ENCODE measurements at places on chromosomes 2 and 18. TPM values are rescaled to one million over a fixed set of nuclear protein-coding genes. Genes with fewer than 3 reads are reported as not detected.

Gene UGT1A3
- not detected for polyA plus RNA-seq

Gene FAP
- polyA plus RNA-seq, result 2.5 TPM

Gene RIT2
- 0.20 TPM for polyA plus RNA-seq

Gene SFT2D3
- polyA plus RNA-seq, result 8.5 TPM

Gene GPR155
- polyA plus RNA-seq, result 10.3 TPM

Gene SERPINB10
- polyA plus RNA-seq, result not detected

Gene PPP4R3B
- 22.8 TPM for polyA plus RNA-seq

Gene EFR3B
- 2.1 TPM for polyA plus RNA-seq

Gene TMEM185B
- 17.6 TPM for polyA plus RNA-seq

Gene SP140
- polyA plus RNA-seq, result 0.84 TPM

Gene ASB18
- not detected for polyA plus RNA-seq

Gene SCN3A
- 2.5 TPM for polyA plus RNA-seq

Gene TXNDC9
- polyA plus RNA-seq, result 10.5 TPM

Gene CENPA
- polyA plus RNA-seq, result 0.56 TPM

Gene PKDCC
- polyA plus RNA-seq, result 90.4 TPM

Gene CIB4
- polyA plus RNA-seq, result 5.3 TPM

Gene FEV
- 3.5 TPM for polyA plus RNA-seq

Gene BIN1
- polyA plus RNA-seq, result 97.5 TPM

Gene PLEKHH2
- polyA plus RNA-seq, result 3.0 TPM

Gene SCN9A
- polyA plus RNA-seq, result 1.1 TPM

Gene STPG4
- polyA plus RNA-seq, result 0.24 TPM

Gene KIAA2012
- polyA plus RNA-seq, result 0.09 TPM

Gene MOGAT1
- polyA plus RNA-seq, result 0.20 TPM

Gene LRRTM4
- 0.07 TPM for polyA plus RNA-seq

Gene UGT1A5
- polyA plus RNA-seq, result not detected

Gene LHCGR
- polyA plus RNA-seq, result 4.3 TPM

Gene CLEC4F
- 0.32 TPM for polyA plus RNA-seq

Gene CD28
- 0.13 TPM for polyA plus RNA-seq

Gene MYL1
- polyA plus RNA-seq, result 0.47 TPM

Gene WBP1
- 56.9 TPM for polyA plus RNA-seq

Gene MBP
- 3.5 TPM for polyA plus RNA-seq

Gene ANO7
- 0.48 TPM for polyA plus RNA-seq

Gene KLHL41
- polyA plus RNA-seq, result 1.4 TPM

Gene SLC4A5
- 0.51 TPM for polyA plus RNA-seq

Gene DYSF
- polyA plus RNA-seq, result 6.5 TPM

Gene CDCA7
- polyA plus RNA-seq, result 0.40 TPM

Gene RSAD2
- polyA plus RNA-seq, result 3.9 TPM

Gene NETO1
- 0.10 TPM for polyA plus RNA-seq

Gene FAHD2B
- polyA plus RNA-seq, result 7.5 TPM

Gene NEU2
- not detected for polyA plus RNA-seq

Gene LRP1B
- polyA plus RNA-seq, result 0.84 TPM

Gene DNAH6
- polyA plus RNA-seq, result 0.53 TPM

Gene DYNAP
- polyA plus RNA-seq, result not detected

Gene LIMS3
- 5.4 TPM for polyA plus RNA-seq

Gene TMEM169
- 0.88 TPM for polyA plus RNA-seq

Gene EHD3
- polyA plus RNA-seq, result 4.6 TPM

Gene SERPINB5
- not detected for polyA plus RNA-seq

Gene IL18RAP
- polyA plus RNA-seq, result 0.26 TPM

Gene CNRIP1
- 12.6 TPM for polyA plus RNA-seq

Gene DLGAP1
- 4.4 TPM for polyA plus RNA-seq

Gene CLIP4
- polyA plus RNA-seq, result 12.3 TPM

Gene RNU2-63P
- polyA plus RNA-seq, result not detected

Gene KCNE4
- 1.8 TPM for polyA plus RNA-seq

Gene ZNF804A
- 0.53 TPM for polyA plus RNA-seq

Gene ZNF396
- polyA plus RNA-seq, result 2.5 TPM

Gene SERPINB4
- polyA plus RNA-seq, result not detected

Gene TBC1D8
- polyA plus RNA-seq, result 7.8 TPM

Gene KCNG3
- polyA plus RNA-seq, result 0.24 TPM

Gene TMEM178A
- 0.93 TPM for polyA plus RNA-seq
